HTR-8/SVneo (cell line): ENCODE measurements at places on chromosomes 11 and 22.

DNA sequence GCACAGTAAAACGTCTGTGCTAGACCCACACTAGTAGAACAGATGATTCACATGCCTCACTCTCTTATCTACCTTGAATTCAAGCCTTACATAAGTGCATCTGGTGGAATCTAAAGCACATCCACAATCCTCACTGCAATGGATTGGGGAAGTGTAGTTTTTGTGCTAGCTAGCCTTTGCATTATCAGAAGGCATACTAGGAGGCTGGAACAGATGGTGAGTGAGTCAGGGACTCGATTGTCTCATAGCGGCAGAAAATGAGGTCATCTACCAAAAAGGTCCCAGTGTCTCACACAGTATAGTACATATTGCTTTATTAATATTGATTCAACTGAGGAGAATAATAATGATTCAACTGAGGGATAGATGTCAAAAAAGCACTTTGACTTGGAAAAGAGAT lies 9.3 kb downstream of the MSANTD4 start:
- DNase-seq: no peak

DNA sequence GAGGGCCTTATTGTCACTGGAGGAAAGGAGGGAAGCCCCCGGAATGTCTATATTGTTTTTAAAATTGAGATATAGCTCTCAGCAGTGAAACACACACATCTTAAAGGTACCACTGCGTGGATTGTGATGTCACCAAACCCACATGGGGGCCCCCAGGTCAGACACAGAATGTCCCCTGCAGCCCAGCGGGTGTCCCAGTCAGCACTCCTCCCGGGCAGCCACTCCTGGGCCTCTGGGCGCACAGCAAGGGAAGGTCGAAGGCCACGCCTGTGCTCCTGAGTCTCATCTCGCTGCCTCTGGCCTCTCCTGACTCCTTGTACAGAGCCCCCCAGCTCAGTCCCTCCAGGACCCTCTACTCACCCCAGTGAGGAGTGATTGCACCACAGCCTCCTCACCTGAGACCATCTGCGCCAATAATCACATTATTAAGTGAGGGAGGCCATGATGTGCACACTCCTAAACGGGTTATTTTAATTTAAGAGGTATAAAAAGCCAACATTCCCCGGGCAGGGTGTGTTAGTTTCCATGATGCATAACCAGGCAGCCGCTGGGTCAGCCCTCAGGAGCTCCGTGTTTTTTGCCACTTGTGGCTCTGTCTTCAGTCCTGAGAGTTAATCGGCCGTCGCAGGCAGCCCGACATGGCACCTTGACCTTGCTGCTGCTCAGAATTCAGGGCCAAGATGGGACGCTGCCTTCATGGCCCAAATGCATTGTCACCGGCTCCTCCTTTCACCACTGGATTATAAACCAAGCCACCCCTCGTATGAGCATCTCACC lies 1089.3 kb downstream of the BRD1 start:
- no peak for DNase-seq

DNA sequence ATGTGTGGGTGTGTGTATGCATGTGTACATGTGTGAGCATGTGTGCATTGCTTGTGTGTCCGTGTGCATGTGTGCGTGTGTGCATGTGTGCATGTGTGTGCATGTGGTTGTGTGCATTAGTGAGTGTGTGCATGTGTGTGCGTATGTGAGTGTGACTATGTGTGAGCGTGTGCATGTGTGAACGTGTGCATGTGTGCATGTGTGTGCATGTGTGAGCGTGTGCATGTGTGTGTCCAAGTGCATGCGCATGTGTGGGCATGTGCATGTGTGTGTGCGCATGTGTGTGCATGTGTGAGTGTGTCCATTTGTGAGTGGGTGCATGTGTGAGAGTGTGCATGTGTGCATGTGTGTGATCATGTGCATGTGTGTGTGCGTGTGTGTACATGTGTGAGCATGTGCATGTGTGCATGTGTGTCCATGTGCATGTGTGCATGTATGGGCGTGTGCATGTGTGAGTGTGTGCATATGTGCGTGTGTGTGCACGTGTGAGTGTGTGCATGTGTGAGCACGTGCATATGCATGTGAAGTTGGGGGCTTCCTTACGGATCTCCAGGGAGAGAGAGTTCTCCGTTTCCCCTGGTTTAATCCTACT lies 95.8 kb downstream of the ST3GAL4 start:
- no peak for DNase-seq

- no peak for DNase-seq
These were observed 2.6 kb downstream of the FAM180B start for GRCh38 chr11:47589118-47589517.

DNA sequence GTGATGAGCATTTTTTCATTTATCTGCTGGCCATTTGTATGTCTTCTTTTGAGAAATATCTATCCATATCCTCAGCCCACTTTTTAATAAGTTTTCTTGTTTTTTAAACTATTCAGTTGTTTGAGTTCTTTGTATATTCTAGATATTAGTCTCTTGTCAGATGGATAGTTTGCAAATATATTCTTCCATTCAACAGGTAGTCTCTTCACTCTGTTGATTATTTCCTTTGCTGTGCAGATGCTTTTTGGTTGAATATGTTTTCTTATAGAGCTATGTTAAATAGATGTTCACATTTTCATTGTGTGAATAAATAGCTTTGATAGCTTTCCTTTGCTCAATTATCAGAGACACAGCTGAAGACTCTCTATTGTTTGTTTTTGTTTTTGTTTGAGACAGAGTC lies 68.2 kb upstream of the ALKBH3 start:
- DNase-seq: no peak

- no peak for DNase-seq
These were observed 341.6 kb downstream of the CTTN start for GRCh38 chr11:70739811-70740487.

- no peak for DNase-seq
These were observed 3.5 kb downstream of the PHLDB1 start for GRCh38 chr11:118610773-118611432.

GRCh38 chr11:17366495-17366894 lies 14.9 kb downstream of the NCR3LG1 start:
- DNase-seq: no peak

DNA sequence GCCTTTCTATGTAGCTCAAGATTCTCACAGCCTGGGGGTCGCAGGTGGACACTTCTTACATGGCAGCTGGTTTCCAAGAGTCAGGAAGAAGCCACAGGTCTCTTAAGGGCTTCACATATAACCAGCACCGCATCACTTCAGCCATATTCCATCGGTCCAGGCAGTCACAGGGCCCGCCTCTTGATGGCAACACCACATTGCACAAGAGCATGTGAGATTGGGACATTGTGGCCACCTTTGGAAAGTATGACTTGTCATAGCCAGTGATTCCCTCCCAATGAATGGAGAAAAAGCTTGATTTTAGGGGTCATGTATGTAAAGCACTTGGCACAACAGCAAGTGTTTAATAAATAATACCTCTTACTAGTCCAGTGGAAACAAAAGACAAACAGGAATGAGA lies 98.3 kb downstream of the NCAM1 start:
- DNase-seq: no peak

- no peak for DNase-seq
These were observed 64.6 kb upstream of the POU2AF1 start for GRCh38 chr11:111443640-111444039.

DNA sequence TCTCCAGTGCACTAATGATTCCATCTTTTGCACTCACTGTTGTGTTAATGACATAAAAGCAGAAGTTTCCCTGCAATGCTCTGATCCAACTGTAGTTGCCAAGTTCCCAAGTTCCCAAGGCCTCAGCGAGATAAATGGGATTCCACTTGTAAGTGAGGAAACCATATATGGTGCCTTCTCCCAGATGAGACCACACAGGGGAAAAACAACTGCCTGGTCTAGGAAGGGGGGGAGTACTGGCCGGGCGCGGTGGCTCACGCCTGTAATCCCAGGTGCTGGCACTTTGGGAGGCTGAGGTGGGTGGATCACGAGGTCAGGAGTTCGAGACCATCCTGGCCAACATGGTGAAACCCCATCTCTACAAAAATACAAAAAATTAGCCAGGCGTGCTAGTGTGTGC lies 23.3 kb upstream of the RELA start:
- DNase-seq: no peak

- DNase-seq: no peak
These were observed 333.9 kb downstream of the CTTN start for GRCh38 chr11:70732023-70732880.

- no peak for DNase-seq
These were observed 50.6 kb downstream of the MTMR3 start for GRCh38 chr22:29933619-29934018.

DNA sequence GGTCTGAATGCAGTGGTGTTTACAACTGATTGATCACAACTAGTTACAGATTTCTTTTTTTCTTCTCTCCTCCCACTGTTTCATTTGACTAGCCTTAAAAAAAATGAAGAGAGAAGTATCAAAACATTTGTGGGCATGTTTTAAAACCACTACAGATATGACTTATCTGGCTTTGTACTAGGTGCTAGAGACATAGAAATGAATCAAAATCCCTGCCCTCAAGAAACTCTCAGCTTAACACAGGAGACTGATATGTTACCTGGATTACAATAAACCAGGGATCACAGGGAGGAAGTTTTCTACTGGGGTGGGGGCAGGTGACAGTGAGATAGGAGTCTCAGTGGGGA lies 25.2 kb upstream of the CTR9 start:
- DNase-seq: no peak

- DNase-seq: no peak
These were observed 28.3 kb upstream of the RCN1 start for GRCh38 chr11:32062540-32062939.

DNA sequence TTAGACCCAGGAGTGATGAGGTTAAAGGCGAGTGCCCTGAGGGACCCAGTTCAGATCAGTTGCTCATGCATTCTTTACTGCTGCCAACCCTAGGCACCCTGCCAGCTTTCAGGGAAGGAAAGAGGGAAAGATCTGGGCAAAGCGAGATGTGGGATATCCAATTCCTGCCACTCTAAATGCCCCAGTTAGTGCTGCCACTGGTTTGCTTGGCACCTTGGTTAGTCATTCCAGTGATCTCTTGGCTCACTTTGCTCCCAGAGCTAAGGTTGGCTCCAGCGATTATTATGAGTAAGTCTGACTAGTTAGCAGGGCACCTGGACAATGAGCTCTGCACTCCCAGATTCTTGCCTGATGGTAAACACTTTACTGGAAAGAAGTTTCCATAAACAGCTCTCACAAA lies 85.0 kb downstream of the INSC start:
- no peak for DNase-seq

- DNase-seq: peak; percentile 3
These were observed 34.0 kb upstream of the SLC22A25 start for GRCh38 chr11:63277345-63277943.

- DNase-seq: no peak
These were observed 1039.3 kb downstream of the NTM start for GRCh38 chr11:132409573-132410355.

- no peak for DNase-seq
These were observed 24.2 kb upstream of the ST3GAL4 start for GRCh38 chr11:126331286-126331685.

DNA sequence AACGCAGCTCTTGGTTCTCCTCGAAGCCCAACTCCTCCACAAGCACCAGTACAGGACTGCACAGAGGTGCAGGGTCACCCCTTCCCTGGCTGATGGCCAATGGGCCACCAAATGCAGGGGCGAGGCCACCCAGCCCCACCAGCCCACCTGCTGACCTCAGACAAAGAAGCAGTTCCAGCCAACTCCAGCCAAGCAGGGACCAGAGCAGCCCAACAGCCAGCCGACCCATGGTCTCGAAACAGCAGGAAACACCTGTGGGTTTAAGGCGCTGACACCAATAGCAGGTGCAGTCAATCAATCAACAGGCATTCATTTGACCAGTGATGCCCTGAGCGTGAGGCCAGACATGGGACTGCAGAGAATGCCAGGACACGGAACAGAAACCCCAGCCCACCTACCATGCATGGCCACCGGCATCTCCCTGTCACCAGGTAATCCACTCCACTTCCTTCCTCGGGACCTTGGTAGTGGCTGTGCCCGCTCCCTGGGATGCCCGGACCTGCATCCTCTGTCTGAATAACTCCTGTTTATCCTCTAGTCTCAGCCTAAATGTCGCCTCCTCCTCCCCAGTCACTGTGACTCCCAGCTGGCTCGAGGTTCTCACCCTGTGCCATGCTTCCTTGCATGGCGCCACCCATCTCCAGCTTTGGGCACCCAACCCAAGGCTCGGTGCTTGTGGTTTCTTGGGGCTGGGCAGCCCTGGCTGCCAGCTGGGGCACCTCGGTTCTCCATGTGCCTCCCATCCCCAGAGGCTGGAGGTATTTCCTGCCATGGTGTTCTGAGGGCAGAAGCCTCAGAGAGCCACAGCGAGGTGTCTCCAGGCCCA lies 1475.4 kb downstream of the BRD1 start:
- DNase-seq: no peak

- peak; percentile 56 for DNase-seq
These were observed 13.7 kb downstream of the GDPD4 start for GRCh38 chr11:77287615-77288273.

DNA sequence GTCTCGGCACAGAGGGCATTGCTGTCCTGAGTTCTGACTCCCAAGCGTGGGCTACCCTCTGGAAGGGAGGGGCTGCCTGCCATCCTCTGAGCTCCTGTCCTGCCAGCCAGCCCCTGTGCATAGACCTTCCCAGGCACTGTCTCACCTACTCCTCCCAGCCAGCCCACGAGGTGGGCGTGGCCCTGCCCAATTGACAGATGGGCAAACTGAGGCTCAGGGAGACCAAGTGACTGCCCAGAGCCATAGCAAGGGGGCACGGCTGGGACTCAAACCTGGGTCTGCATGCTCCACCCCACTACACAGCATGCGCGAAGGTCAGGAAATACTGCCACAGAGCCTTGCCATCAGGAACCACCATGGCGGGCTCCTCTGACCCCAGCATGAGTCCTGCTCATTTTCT lies 29.4 kb upstream of the PRR5 start:
- no peak for DNase-seq

GRCh38 chr11:70637949-70638583 lies 239.7 kb downstream of the CTTN start:
- DNase-seq: no peak

- DNase-seq: no peak
These were observed 21.2 kb downstream of the MS4A4E start for GRCh38 chr11:60221692-60222091.

GRCh38 chr11:73236205-73236765 lies 18.2 kb downstream of the P2RY2 start:
- DNase-seq: no peak

GRCh38 chr11:104895634-104896033 lies 2.6 kb downstream of the CASP12 start:
- no peak for DNase-seq

GRCh38 chr11:1109918-1110705 lies 35.4 kb downstream of the MUC2 start:
- no peak for DNase-seq

- no peak for DNase-seq
These were observed 8.7 kb upstream of the DGAT2 start for GRCh38 chr11:75759832-75760231.

- peak; percentile 68 for DNase-seq
These were observed 16.6 kb upstream of the ARHGAP8 start for GRCh38 chr22:44735518-44736428.

GRCh38 chr11:786235-787083 lies 3.4 kb downstream of the CEND1 start:
- DNase-seq: no peak

- no peak for DNase-seq
These were observed 21.7 kb downstream of the SLC37A2 start for GRCh38 chr11:125084761-125085231.
